ENCODE measurements at places on chromosomes 6 and 20.

DNA sequence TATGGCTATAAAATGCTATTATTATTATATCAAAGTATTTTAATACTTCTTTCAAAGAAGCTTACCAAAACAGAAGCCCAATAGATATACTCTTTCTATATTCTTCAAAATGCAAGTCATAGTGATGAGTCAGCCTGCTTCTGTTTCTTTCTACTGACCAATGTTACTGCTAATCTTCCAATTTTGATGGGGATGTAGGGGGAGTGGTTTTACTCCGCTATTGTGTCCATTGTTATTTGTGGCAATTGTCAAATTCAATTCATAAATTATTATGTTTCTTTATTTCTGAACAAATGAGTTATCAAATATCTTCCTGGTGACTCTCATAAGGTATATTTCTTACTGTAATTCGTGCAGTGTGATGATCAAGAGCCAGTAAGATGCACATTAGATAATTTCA, 221.5 kb upstream of the DEFB112 start:
- DNase-seq: no peak

GRCh38 chr6:164533045-164533362, 776.4 kb downstream of the C6orf118 start:
- no peak for DNase-seq

- DNase-seq: no peak
These were observed 100.9 kb downstream of the TFAP2C start for GRCh38 chr20:56730003-56730402.

GRCh38 chr6:129701721-129702455, 8.1 kb downstream of the ARHGAP18 start:
- DNase-seq: no peak

DNA sequence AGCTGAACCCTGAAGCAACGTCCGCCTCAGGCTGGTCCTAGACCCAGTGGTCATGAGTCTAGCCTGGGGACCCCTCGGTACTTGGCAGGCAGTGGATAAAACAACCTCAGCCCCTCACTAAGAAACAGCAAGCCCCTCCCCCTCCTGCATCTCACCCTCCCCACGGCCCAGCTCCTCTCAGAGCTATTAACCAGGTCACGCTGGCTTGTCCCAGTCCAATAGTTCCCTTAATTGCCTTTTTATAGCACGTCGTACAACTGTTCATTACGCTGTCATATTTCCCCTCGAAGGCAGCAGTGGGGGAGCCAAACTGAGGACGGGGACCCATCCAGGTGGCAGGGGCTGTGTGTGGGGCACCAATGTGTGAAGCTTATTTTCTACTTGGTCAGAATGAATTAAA, 8.6 kb upstream of the SLC32A1 start:
- no peak for DNase-seq

- DNase-seq: no peak
These were observed 930.5 kb upstream of the FLRT3 start for GRCh38 chr20:15267935-15268334.
